ENCODE measurements at places on chromosomes 7 and 10. TPM values are rescaled to one million over a fixed set of nuclear protein-coding genes. Genes with fewer than 3 reads are reported as not detected.

LIPK gene
- not detected for total RNA-seq

DBF4 gene
- total RNA-seq = 4.0 TPM

- H3K27me3 ChIP-seq = no peaks in the 10 kb centered on the region
- H3K4me1 ChIP-seq = no peaks in the 10 kb centered on the region
- H3K36me3 ChIP-seq = no peaks in the 10 kb centered on the region
These were observed 23.6 kb upstream of the ITGB8 start for GRCh38 chr7:20307119-20307518.

GRCh38 chr10:61705022-61705613, 42.4 kb downstream of the CABCOCO1 start:
- no peaks in the 10 kb centered on the region for H3K4me1 ChIP-seq
- H3K27ac ChIP-seq = no peak overlapping the region
- DNase-seq = no peak
- H3K4me3 ChIP-seq = no peak overlapping the region
- H3K36me3 ChIP-seq = no peaks in the 10 kb centered on the region

- no peak overlapping the region for H3K4me3 ChIP-seq
- H3K27ac ChIP-seq = no peak overlapping the region
- DNase-seq = no peak
These were observed 6.6 kb upstream of the CUZD1 start for GRCh38 chr10:122852261-122852660.

DNA sequence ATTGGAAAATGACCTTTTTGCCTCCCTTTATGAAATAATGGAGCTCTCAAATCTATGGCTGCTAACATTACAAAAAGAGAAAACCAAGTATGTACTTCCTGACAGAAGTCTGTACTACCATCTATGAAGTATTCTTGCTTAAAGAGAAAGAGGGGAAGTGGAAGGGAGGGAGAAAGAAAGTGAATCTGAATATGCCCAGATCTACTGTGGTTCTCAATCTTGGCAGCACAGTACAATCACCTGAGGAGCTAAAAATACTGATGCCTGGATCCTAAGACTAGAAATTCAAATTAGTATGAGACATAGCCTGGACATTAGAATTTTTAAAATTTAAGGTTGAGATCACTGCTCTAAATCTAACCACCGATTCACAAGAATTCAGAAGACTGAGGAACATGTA, 85.2 kb downstream of the IGF2BP3 start:
- DNase-seq = no peak
- H3K27me3 ChIP-seq = no peaks in the 10 kb centered on the region
- H3K36me3 ChIP-seq = no peaks in the 10 kb centered on the region
- no peaks in the 10 kb centered on the region for H3K4me1 ChIP-seq

- H3K27me3 ChIP-seq = no peaks in the 10 kb centered on the region
- H3K4me3 ChIP-seq = no peak overlapping the region
- no peak overlapping the region for H3K27ac ChIP-seq
- H3K4me1 ChIP-seq = peaks cover 8% of the 10 kb centered on the region
These were observed 22.5 kb downstream of the PDZD8 start for GRCh38 chr10:117352724-117353123.

SYT15 gene
- 2.0 TPM for total RNA-seq

- no peaks in the 10 kb centered on the region for H3K4me1 ChIP-seq
- no peak for DNase-seq
- H3K4me3 ChIP-seq = no peak overlapping the region
- no peaks in the 10 kb centered on the region for H3K27me3 ChIP-seq
- no peak overlapping the region for H3K27ac ChIP-seq
These were observed 43.7 kb downstream of the ANXA8 start for GRCh38 chr10:47440207-47440606.

GRCh38 chr10:71873582-71874211, 22.6 kb upstream of the PSAP start:
- DNase-seq = no peak
- no peaks in the 10 kb centered on the region for H3K36me3 ChIP-seq
- no peak overlapping the region for H3K4me3 ChIP-seq
- H3K27me3 ChIP-seq = no peaks in the 10 kb centered on the region
- no peak overlapping the region for H3K27ac ChIP-seq

ZNF804B gene
- not detected for total RNA-seq

JCAD gene
- 27.1 TPM for total RNA-seq

DNA sequence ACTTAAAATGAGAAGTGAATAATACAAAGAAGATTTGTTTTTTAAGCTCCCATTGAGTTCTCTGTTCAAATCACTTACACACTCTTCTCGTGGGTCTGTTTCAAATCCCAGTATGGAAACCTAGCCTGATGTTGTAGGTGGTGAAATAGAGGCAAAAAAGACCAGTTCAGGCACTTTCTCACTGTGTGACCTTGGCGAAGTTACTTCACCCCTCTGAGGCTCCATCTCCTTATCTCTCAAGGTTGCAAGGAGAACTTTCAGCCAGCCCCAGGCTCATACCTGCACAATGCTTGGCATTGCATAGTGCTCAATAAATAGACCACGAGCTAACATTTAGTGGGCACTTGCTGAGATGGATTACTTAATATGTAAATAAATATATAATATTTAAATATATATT, 90.1 kb downstream of the PRLHR start:
- H3K4me3 ChIP-seq = no peak overlapping the region
- H3K4me1 ChIP-seq = no peaks in the 10 kb centered on the region
- H3K27ac ChIP-seq = no peak overlapping the region
- no peaks in the 10 kb centered on the region for H3K36me3 ChIP-seq

OPALIN gene
- total RNA-seq = 0.16 TPM

- H3K27ac ChIP-seq = no peak overlapping the region
- no peaks in the 10 kb centered on the region for H3K27me3 ChIP-seq
- DNase-seq = no peak
- H3K4me1 ChIP-seq = peaks cover 39% of the 10 kb centered on the region
- no peak overlapping the region for H3K4me3 ChIP-seq
These were observed 4.6 kb downstream of the HYCC1 start for GRCh38 chr7:23009303-23009702.

DNA sequence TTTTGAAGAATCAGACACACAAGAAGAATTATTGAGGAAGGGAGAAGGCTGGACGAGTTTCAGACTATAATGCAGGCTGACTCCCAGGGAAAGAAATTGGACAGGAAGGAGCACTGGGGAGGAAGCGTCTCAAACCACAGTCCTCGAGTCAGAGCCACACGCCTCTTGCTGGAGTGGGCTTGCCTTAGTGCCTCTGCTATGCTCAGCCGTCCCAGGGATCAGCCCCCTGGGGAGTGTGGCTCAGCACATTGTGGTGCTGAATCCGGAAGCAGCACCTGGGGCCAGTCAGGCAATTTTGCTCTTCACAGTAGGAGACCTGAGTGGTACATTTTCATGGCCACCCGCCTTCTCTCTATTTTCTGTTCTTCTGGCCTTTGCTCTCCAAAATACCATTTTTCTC, 67.4 kb upstream of the SLC35G1 start:
- no peak overlapping the region for H3K27ac ChIP-seq
- no peaks in the 10 kb centered on the region for H3K27me3 ChIP-seq
- H3K4me1 ChIP-seq = no peaks in the 10 kb centered on the region
- no peak for DNase-seq
- H3K4me3 ChIP-seq = no peak overlapping the region
- H3K36me3 ChIP-seq = no peaks in the 10 kb centered on the region

GRCh38 chr10:132926777-132927650, 15.4 kb downstream of the CFAP46 start:
- H3K4me1 ChIP-seq = no peaks in the 10 kb centered on the region
- no peak overlapping the region for H3K4me3 ChIP-seq
- DNase-seq = no peak
- no peaks in the 10 kb centered on the region for H3K36me3 ChIP-seq
- H3K27me3 ChIP-seq = no peaks in the 10 kb centered on the region
- no peak overlapping the region for H3K27ac ChIP-seq

GRCh38 chr7:6556196-6556595, 4.9 kb upstream of the GRID2IP start:
- H3K36me3 ChIP-seq = no peaks in the 10 kb centered on the region
- H3K4me1 ChIP-seq = no peaks in the 10 kb centered on the region
- H3K4me3 ChIP-seq = no peak overlapping the region
- DNase-seq = no peak
- peaks cover 3% of the 10 kb centered on the region for H3K27me3 ChIP-seq
- H3K27ac ChIP-seq = no peak overlapping the region

STRIP2 gene
- 20.0 TPM for total RNA-seq

DNA sequence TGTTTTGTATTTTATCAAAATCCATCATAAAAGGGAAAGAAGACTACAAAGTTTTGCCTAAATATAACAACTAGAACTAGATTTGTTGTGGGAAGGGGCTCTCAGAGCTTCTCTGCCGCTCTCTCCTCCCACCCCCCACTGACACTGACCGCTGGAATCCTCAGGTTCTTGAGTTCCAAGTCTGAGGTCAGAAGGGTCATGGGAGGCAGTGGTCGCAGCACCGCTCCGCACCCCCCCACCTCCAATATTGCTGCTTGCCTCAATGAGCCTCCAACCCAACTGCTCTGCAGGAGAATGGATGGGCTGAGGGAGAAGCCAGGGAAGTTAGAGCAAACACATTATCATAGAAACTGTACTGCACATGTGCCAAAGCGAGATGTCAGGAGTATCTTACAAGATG, 359.4 kb downstream of the GRID1 start:
- no peaks in the 10 kb centered on the region for H3K27me3 ChIP-seq
- DNase-seq = no peak
- H3K4me1 ChIP-seq = no peaks in the 10 kb centered on the region
- no peak overlapping the region for H3K4me3 ChIP-seq
- no peaks in the 10 kb centered on the region for H3K36me3 ChIP-seq
- H3K27ac ChIP-seq = no peak overlapping the region

DNA sequence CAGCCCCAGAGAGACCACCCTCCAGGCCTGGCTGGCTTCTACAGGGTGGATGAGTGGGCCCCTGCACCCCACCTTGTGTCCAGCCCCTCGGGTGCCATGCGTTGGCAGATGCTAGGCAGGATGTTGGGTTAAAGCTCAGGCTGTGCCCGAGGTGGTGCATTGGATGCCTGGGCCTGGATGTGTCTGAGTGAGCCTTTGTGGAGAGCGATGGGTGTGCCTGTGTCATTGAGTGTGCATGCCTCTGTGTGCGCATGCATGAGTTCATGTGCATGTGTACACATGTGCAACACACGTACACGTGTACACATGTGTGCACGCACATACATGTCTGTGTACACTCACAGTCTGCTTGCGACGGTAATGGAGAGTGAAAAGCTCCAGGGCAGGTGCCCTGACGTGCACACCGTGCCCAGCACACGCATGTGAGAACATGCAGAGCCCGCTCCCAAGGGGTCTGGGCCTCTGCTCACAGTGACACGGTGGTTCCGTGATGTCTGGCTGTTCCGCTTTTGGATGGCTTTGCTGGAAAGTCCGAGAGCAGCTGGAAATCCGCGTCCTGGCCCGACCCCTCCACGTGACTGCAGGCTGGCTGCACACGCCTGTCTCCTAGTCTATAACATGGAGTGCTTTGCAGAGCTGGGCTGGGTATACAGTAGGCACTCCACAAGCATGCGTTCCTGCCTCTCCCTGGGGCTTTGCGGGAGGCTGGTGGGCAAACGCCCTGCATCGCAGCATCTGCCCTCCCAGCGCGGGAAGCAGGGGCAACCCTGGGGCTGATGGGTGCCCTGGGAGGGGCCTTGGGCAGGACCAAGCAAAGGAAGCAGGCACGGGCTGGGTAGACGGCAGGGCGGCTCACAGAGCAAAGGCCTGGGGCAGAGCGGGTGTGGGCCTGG, 36.9 kb downstream of the ELFN1 start:
- no peak overlapping the region for H3K4me3 ChIP-seq
- no peaks in the 10 kb centered on the region for H3K36me3 ChIP-seq
- no peak overlapping the region for H3K27ac ChIP-seq
- no peaks in the 10 kb centered on the region for H3K4me1 ChIP-seq
- no peak for DNase-seq

DNA sequence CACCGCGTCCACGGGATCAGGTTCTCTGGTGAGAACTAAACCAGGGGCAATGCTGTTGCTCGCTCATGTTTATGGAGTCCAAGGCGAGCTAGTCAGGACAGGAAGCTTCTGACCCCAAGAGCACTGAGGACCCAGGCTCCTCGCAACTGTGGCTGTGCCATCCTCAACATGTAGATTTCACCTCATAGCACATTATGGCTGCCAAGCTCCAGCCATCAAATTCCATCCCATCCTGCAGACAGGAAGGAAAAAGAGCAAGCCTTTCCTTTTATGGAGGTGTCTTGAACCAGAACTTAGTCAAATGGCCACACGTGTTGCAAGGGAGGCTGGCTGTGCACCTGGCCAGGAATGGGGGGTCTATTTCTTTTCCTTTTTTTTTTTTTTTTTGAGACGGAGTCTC, 16.1 kb upstream of the NKX6-2 start:
- DNase-seq = no peak
- no peaks in the 10 kb centered on the region for H3K4me1 ChIP-seq
- no peak overlapping the region for H3K4me3 ChIP-seq
- no peak overlapping the region for H3K27ac ChIP-seq
- no peaks in the 10 kb centered on the region for H3K36me3 ChIP-seq
- H3K27me3 ChIP-seq = no peaks in the 10 kb centered on the region

GRCh38 chr7:143245123-143245522, 18.1 kb upstream of the GSTK1 start:
- DNase-seq = no peak
- H3K4me3 ChIP-seq = no peak overlapping the region
- no peaks in the 10 kb centered on the region for H3K36me3 ChIP-seq
- H3K27ac ChIP-seq = no peak overlapping the region
- H3K27me3 ChIP-seq = no peaks in the 10 kb centered on the region

DNA sequence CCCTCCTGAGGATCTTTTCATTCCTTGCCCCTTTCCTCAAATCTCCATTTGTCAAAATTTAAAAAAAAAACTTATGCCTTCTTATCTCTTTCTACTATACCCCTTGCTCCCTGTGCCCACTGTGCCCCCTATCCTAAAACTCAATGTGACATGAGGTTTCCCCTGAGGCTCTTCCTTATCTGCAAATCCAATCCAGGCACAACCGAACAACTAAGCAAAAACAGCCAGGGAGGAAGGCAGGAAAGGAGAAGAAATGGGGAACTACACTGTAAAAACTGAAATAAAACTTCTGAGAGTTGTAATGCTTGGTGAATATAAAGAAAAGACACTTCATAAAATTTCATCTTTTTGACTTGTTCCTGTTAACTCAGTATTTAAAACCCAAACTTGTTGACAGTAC, 54.2 kb downstream of the CRPPA start:
- H3K27ac ChIP-seq = no peak overlapping the region
- H3K36me3 ChIP-seq = no peaks in the 10 kb centered on the region
- H3K4me1 ChIP-seq = no peaks in the 10 kb centered on the region
- no peak for DNase-seq

DNA sequence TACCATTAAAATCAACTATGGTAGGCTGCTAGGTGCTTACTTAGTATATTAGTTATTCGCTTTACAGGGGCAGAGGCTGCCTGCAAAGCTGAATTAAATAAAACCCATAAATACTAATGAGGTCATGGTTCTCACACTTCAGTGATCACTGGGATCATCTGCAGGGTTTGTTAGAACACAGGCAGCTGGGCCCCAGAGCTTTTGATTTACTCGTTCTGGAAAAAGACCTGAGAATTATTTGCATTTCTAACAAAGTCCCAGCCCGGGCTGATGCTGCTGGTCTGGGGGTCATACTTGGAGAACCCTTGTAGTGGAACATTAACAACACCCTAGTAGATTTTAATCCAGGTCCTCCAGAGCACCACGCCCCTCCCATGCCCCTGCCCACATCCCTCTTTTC, 8.5 kb downstream of the UCN3 start:
- H3K27ac ChIP-seq = no peak overlapping the region
- no peak for DNase-seq
- H3K36me3 ChIP-seq = no peaks in the 10 kb centered on the region
- H3K4me1 ChIP-seq = no peaks in the 10 kb centered on the region

- H3K27ac ChIP-seq = no peak overlapping the region
- peaks cover 100% of the 10 kb centered on the region for H3K36me3 ChIP-seq
- DNase-seq = no peak
These were observed 81.4 kb downstream of the PRPF18 start for GRCh38 chr10:13668126-13668525.

PTPN12 gene
- 51.0 TPM for total RNA-seq

Measured in heart left ventricle (tissue), 16 donors.